Activated T-helper 1 cell treated with Interleukin-2 at 50 U/mL for 16 hours (primary cell): ENCODE measurements at places on chromosomes 12 and 14.

DNA sequence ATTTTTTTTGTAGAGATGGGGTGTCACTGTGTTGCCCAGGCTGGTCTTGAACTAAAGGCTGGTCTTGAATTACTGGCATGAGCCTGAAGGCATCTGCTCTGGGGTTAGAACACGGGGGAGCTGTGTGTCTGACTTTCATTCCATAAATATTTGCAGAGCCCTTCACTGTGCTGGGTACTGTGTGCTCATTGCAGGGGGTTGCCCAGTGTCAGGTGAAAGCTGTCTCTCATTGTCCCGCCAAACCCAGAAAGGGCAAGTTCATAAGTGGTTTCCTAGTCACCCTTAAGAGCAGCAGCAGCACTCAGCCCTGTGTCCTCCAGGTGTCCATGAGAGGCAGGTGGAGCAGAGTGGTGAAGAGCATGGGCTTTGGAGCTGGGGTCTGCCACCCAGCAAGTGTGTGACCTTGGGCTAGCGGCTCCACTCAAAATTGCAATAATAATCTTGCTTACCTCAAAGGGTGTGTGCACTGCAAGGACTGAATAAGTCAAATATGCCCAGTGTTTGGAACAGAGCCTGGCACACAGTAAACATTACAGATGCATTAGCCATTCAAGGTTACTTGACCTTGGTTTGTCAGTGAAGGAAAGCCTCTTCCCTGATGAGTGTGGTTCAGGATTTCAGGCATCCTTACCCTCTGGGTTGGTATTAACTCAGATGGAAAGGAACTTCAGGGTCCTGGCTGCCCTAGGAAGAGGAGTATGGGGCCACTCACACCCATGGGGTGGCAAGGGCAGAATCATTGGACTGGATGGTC lies 4.4 kb upstream of the SMIM41 start:
- DNase-seq: no peak

GRCh38 chr14:40133463-40133862 lies 701.2 kb upstream of the FBXO33 start:
- no peak for DNase-seq

DNA sequence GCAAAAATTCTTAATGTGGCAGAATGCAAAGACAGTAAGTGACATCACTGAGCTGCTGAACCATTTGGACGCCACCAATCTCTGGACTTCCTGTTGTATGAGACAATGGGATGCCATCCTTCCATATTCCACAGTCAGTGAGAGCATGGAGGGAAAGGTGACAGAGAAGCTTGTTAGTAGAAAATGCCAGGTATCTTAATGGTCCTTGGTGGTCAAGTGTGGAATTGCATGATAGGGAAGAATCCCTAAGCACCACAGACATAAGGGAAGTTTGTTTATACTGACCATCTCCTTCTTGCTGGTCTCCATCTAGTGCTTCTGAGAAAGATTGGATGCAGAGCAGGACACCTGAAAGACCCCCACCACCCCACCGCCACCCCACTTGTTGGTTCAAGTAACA lies 1410.0 kb upstream of the TMEM132C start:
- DNase-seq: no peak

DNA sequence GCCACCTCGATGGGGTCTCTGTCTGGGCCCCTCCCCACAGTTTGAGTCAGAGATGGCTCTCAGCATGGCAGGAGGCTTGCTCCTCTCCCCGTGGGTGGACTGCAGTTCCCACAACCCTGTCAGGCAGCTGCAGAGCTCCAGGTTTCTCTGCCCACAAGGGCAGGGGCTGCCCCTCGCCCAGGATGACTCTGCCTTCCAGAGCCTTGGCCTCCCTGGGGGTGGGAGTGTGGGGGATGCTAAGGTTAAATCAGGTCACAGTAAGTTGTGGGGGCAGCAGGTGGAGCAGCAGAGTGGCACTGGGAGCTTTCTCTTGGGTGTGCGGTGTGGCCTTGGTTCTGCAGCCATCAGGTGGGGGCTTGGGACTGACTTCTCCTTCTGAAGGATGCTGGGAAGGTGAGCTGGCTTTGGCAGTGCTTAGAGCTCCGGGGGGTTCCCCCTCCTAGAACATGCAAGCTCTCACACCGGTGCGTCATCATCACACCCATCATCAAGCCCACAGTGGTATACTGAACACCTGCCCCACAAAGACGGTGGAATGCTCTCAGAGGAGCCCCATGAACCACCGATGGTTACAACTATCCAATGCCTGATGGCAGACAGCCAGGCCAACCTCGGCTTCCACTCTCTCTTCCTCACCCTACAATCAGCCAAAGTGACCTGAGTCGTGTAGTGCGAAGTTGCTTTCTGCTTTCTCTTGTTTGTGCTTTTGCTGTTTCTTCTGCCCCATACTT lies 39.7 kb downstream of the ERH start:
- DNase-seq: no peak

DNA sequence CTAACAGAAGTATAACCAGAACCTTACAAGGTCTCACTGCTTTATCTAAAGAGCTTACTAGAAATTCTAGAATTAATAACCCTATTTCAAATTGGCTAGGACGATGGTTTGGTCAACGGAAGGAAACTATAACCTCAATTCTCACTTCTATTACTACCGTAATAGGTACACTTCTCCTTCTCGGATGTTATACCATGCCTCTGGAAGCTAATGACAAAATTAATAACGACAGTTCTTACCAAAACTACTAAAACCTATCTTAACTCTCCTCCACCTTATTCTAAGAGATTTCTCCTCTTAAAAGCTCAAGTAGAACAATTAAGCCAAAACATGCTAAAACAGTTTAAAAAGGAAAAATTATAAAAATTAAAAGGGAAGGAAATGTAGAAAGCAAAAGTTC lies 23.7 kb upstream of the UBC start:
- no peak for DNase-seq

GRCh38 chr12:47272412-47273190 lies 192.8 kb upstream of the AMIGO2 start:
- no peak for DNase-seq

- DNase-seq: no peak
Observed at GRCh38 chr12:44034906-44035305, 199.0 kb downstream of the TMEM117 start.

DNA sequence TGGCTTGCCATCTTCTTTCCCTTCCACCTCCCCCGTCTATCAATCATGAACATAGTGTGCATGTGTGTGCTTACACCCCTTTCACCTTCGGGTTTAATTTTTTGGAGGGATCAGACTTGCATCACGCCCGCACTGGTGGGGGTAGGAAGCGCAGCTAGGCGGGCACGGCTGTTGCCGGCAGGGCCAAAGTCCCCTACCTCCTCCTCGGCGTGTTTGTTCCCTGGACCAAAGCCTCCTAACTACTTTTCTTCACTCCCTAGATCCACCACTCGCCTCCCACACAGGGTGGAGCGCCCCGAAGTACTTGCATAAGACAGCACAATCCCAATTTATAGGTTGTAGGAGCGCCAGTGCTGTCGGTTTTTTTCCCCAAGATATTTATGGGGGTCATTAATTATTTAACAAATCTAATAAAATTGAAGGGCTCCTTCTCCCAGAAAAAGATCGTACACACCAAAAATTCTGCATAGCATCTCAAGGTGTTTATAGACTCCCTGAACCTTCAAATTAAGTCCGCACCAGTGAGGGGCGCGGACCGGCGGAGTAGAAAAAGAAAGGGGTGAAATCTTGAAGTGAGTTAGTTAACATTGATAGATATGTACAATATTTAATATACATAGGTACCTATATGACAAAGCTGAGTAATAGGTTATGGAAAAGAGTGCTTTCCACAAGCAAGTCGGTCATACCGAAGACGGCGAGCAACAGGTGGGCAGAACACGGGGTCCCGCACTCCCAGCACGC lies 717 bp downstream of the PKP2 start:
- no peak for DNase-seq

DNA sequence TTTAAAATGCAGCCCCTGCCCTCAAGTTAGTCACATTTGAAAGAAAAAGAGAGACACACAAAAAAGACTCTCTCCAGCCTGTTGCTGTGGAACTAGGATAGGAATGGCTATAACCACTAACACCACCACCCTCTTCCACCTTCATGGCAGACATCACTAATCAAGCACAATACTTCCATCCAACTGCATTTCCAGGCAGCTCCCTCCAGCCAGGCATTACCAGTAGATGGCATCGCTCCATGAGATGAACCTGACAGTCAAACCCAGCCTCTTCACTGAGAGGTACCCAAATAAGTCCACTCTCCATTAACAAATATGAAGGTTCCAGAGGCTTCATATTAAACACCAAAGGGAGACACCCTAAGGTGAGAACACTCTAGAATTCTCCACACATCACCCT lies 24.4 kb downstream of the SLC8B1 start:
- DNase-seq: no peak

GRCh38 chr12:113244478-113244958 lies 23.3 kb downstream of the TPCN1 start:
- no peak for DNase-seq

DNA sequence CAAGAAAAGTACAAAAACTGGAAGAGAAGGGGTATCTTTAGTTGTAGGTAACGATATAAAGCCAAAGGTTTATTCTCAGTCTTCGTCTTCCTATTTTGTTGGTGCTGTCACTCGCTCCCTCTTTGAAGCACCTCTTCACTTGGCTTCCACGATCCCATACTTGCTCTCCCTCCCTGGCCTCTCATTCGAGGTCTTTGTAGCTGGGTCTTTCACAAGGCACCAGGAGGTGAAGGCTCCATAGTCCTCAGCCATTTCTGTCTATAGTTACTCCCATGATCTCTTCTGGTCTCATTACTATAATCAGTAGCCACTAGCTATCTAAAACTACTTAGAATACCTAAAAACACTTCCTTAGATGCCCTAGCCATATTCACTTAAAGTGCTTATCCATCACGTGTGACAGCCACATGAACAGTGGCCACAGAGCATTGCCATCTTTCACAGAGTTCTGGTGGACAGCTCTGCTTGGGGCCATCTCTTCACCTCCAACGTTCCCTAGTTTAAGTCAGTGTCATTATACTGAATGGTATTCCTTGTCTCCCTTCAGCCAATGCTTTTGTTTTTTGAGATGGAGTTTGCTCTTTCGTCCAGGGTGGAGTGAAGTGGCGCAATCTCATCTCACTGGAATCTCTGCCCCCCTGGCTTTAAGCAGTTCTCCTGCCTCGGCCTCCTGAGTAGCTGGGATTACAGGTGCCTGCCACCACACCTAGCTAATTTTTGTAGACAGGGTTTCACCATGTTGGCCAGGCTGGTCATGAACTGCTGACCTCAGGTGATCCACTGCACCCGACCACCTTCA lies 57.1 kb downstream of the ATP2A2 start:
- no peak for DNase-seq

- DNase-seq: no peak
Observed at GRCh38 chr12:113759135-113759534, 207.0 kb downstream of the RBM19 start.
